ENCODE measurements at places on chromosomes 3 and 15. TPM values are rescaled to one million over a fixed set of nuclear protein-coding genes. Genes with fewer than 3 reads are reported as not detected.

GRCh38 chr3:141332416-141332815 lies 35.9 kb upstream of the ZBTB38 start:
- H3K36me3 ChIP-seq, result no peaks in the 10 kb centered on the region
- H3K4me3 ChIP-seq, result no peak overlapping the region
- no peak for DNase-seq
- H3K4me1 ChIP-seq, result peaks cover 21% of the 10 kb centered on the region

DNA sequence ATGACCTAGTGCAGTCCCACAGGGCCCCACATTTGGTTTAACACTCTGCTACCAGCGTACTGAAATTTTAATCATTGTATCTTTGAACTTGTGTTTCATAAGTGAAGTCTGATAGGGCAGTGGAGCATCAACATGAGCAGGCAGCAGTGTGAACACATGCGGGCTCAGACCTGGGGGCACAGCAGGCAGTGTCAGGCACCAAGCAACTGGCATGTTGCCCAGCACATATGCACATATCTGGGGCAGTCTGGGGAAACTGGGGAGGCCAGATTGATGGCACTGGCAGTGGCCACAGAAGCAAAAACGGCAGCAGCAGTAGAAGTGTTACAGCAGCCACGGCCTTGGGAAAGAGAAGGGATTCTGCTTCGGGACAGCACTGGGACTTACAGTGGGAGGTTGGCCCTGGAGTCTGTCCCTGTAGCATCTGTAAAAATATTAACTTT lies 353.9 kb upstream of the KCNMB2 start:
- no peaks in the 10 kb centered on the region for H3K27me3 ChIP-seq
- peak overlapping the region; percentile 29 for H3K27ac ChIP-seq
- H3K4me1 ChIP-seq, result peaks cover 12% of the 10 kb centered on the region
- no peaks in the 10 kb centered on the region for H3K36me3 ChIP-seq

GRCh38 chr3:13054341-13055285 lies 18.6 kb downstream of the IQSEC1 start:
- H3K27me3 ChIP-seq, result no peaks in the 10 kb centered on the region
- H3K27ac ChIP-seq, result no peak overlapping the region
- no peak overlapping the region for H3K4me3 ChIP-seq
- no peaks in the 10 kb centered on the region for H3K36me3 ChIP-seq
- H3K4me1 ChIP-seq, result peaks cover 22% of the 10 kb centered on the region

DNA sequence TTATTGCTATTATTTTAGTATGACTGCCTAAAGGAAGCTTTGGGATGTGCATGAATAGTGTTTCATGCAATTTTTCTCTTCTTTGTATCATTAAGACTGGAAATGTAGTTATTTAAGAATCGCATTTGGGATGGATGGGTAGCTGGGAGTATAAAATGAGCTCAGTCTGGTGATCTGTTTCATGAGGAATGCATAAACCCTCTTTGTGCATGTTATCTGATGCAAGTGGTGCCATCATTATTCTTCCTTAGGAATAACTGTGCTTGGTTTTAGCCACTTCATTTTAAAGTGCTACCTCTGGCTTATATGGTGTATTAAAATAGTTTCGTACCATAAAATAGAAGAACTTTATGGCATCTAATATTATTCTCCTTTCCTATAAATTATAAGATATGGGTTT lies 535.6 kb downstream of the GRM7 start:
- no peaks in the 10 kb centered on the region for H3K36me3 ChIP-seq
- DNase-seq, result no peak
- no peaks in the 10 kb centered on the region for H3K27me3 ChIP-seq
- H3K27ac ChIP-seq, result no peak overlapping the region
- no peaks in the 10 kb centered on the region for H3K4me1 ChIP-seq
- H3K4me3 ChIP-seq, result no peak overlapping the region

GRCh38 chr15:77352887-77353286 lies 67.0 kb downstream of the PEAK1 start:
- no peak overlapping the region for H3K4me3 ChIP-seq
- peaks cover 57% of the 10 kb centered on the region for H3K4me1 ChIP-seq
- H3K27ac ChIP-seq, result no peak overlapping the region
- H3K27me3 ChIP-seq, result no peaks in the 10 kb centered on the region

GRCh38 chr3:39750712-39751111 lies 58.7 kb upstream of the MYRIP start:
- H3K36me3 ChIP-seq, result no peaks in the 10 kb centered on the region
- H3K27me3 ChIP-seq, result no peaks in the 10 kb centered on the region
- peaks cover 17% of the 10 kb centered on the region for H3K4me1 ChIP-seq
- no peak overlapping the region for H3K4me3 ChIP-seq

DNA sequence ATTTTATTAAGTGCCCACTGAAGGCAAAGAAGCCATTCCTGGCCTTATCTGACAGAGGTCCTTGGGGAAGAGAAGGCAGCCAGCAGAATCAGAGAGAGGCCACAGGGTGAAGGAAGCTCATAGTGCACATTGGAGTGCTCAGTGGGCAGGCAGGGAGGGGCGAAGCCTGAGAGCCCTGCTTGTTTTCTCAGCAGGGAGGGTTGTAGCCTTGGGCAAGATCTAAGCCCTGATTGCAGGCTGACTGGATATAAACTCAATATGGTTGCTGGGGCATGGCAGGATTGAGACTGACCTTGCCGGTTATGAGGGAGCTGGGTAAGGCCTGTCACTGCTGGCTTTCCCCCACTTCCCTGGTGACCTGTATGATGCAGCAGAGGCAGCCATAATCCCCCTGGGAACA lies 7.5 kb upstream of the IGSF11 start:
- H3K27me3 ChIP-seq, result peaks cover 23% of the 10 kb centered on the region
- DNase-seq, result no peak
- no peak overlapping the region for H3K27ac ChIP-seq
- H3K4me3 ChIP-seq, result no peak overlapping the region

DNA sequence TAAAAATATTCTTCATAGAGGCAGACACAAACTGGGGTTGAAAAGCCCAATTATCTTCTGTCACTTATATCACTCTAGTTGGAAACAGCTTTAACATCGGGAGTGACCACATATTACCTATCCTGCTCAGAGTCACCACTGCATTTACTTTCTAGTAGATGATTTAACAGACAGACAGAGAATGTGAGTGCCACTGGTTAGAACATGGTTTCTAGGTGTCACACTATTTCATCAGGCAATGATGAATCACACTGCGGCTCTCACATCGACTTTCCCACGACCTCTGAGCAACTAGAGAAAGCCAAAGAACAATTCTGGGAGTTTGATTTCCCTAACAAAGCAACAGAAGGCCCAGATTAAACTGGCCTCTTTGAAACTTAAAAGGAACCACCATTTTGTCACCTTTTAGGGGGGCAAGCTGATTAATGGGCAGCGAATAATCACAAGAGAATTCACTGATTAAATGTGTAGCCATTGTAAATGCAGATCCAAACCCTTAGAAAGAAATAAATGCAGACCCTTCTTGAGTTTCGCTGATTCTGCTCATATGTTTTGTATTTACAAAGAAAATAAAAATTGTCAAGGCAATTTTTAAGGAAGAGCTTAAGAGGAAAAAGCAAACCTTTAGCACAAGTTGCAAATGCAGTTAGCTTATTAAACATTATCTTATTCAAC lies 112.6 kb upstream of the KBTBD8 start:
- DNase-seq, result no peak
- no peaks in the 10 kb centered on the region for H3K27me3 ChIP-seq
- H3K4me3 ChIP-seq, result no peak overlapping the region
- no peaks in the 10 kb centered on the region for H3K36me3 ChIP-seq
- no peaks in the 10 kb centered on the region for H3K4me1 ChIP-seq

GRCh38 chr15:68449389-68449788 lies 17.4 kb upstream of the ITGA11 start:
- peaks cover 16% of the 10 kb centered on the region for H3K4me1 ChIP-seq
- DNase-seq, result no peak
- H3K36me3 ChIP-seq, result no peaks in the 10 kb centered on the region
- no peak overlapping the region for H3K4me3 ChIP-seq

GRCh38 chr3:159866201-159866746 lies 122.4 kb upstream of the IL12A start:
- H3K27me3 ChIP-seq, result no peaks in the 10 kb centered on the region
- H3K36me3 ChIP-seq, result peaks cover 12% of the 10 kb centered on the region
- DNase-seq, result no peak

DNA sequence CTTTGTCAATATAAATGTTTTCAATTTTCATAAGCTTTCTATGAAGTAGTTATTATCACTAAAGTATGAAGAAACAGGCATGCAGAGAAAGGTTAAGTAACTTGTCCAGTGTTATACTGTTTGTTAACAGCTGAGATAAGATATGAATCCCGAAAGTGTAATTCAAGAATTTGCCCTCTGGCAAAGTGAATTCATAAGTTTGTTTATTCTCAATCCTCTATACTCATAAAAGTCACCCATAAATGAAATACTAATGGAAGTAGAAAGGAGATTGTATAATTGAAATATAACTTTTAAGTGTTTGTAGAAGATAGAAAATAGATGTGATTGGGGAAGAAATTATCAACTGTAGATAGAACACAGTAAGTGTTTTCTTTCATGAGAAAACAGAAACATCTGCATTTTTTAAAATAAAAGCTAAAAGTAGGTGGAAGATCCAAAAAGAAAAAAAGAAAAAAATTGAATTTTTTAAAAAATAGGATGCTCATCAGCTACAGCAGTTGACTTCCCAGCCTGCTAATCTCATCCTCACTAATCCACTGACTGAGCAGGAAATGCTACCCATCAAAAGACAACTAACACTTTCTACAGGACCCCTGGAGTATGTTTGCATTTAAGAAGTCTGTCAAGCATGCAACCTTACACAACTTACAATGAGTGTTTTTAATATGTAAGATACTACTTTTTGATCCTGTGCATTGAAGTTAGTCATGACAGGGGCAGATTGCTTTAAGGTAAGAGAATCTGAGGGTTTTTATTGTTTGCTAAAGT lies 878.1 kb downstream of the SI start:
- no peak overlapping the region for H3K4me3 ChIP-seq
- H3K27me3 ChIP-seq, result no peaks in the 10 kb centered on the region
- H3K27ac ChIP-seq, result no peak overlapping the region
- DNase-seq, result no peak

DNA sequence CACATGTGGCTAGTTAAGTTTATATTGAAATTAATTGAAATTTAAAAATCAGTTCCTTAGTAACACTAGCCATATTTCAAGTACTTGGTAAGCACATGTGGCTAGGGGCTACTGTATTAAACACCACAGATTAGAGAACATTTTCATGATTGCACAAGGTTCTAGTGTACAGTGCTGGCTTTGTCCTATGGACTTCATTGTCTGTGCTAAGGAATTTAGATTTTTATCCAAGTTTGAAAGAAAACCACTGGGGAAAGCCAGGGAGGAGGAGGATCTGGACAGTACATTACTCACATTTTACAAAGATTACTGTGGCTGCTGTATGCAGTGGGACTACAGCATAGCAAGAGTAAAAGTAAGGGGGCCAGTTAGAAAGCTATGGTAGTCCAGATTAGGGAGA lies 13.9 kb downstream of the STAC start:
- H3K4me1 ChIP-seq, result no peaks in the 10 kb centered on the region
- DNase-seq, result no peak
- no peaks in the 10 kb centered on the region for H3K27me3 ChIP-seq
- H3K4me3 ChIP-seq, result no peak overlapping the region
- no peak overlapping the region for H3K27ac ChIP-seq
- no peaks in the 10 kb centered on the region for H3K36me3 ChIP-seq

GRCh38 chr3:194686816-194687637 lies 1.3 kb downstream of the FAM43A start:
- H3K27ac ChIP-seq, result peak overlapping the region; percentile 97
- peak; percentile 73 for DNase-seq
- peak overlapping the region; percentile 93 for H3K4me3 ChIP-seq
- H3K36me3 ChIP-seq, result peaks cover 8% of the 10 kb centered on the region

- H3K27ac ChIP-seq, result no peak overlapping the region
- no peak overlapping the region for H3K4me3 ChIP-seq
- no peaks in the 10 kb centered on the region for H3K36me3 ChIP-seq
- H3K27me3 ChIP-seq, result no peaks in the 10 kb centered on the region
- DNase-seq, result no peak
Measured at GRCh38 chr3:108475220-108475782, 35.1 kb downstream of the MYH15 start.

DNA sequence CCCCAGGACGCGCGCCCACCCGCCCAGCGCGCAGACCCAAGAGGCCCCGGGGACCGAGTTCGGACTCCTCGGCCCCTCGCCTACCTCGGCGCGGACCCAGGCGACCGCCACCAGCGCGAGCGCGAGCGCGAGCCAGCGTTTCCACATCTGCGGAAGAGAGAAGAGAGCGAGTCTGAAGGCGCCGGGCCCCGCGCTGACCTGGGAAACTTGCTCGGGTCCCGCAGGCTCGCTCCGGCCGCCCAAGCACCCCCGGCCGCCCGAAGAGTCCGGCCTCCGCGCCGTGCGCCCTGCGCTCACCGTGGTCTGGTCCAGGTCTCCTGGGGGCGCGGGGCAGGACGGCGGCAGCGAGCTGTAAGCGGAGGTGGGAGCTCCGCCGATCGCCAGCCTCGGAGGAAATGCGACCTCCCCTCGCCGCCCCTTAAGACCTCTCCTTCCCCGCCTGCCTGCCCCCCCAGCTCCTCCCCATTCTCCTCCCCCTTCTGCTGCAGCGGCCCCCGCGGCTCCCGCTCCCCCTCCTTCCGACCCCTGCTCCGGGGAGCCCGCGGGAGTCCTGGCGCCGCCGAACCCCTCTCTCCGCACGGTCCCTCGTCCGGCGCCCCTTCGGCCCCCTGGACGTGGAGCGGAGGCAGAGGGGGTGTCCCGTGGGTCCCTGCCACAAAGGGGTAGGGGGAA lies at the start of gene FSTL1:
FSTL1 (minus strand) TSS at position 393 of the 672 bp plus-strand sequence; CDS start at position 147, 246 bp downstream.
- H3K4me1 ChIP-seq, result peaks cover 60% of the 10 kb centered on the region
- peak within 1 kb of the TSS; percentile 98 for H3K27ac ChIP-seq
- peak; percentile 76 for DNase-seq
- peaks cover 17% of the 10 kb centered on the region for H3K36me3 ChIP-seq
- H3K27me3 ChIP-seq, result no peaks in the 10 kb centered on the region

DNA sequence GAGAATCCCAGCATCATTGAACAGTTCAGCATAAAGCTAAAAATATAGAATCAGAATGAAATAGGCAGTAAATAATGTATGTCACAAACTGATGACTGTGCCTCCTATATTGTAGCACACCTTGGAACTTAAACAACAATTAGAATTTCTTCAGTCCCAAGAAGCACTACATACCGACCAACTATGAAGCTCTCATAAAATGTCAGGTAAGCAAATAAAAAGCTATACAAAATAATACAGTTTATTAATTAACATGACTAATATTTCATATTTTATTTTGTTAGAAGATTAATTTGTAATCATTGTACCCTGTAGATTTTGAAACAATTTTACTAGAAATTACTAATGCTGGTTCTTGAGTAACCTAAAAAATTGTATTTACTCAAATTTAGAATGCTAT lies 85.1 kb upstream of the GK5 start:
- H3K27me3 ChIP-seq, result no peaks in the 10 kb centered on the region
- peaks cover 51% of the 10 kb centered on the region for H3K36me3 ChIP-seq
- no peak for DNase-seq
- H3K4me3 ChIP-seq, result no peak overlapping the region

FGF12 gene
- 325 TPM for total RNA-seq

IL20RB gene
- 0.44 TPM for total RNA-seq

ZNF445 gene
- total RNA-seq, result 11.8 TPM

CYP19A1 gene
- total RNA-seq, result 0.60 TPM

IDH2 gene
- total RNA-seq, result 933 TPM

ZNF662 gene
- total RNA-seq, result 2.7 TPM

DUOX2 gene
- 0.05 TPM for total RNA-seq
